ENCODE measurements at places on chromosomes 4 and X.

- DNase-seq = no peak
Measured at GRCh38 chr4:10459305-10459704, 2.1 kb upstream of the ZNF518B start.

DNA sequence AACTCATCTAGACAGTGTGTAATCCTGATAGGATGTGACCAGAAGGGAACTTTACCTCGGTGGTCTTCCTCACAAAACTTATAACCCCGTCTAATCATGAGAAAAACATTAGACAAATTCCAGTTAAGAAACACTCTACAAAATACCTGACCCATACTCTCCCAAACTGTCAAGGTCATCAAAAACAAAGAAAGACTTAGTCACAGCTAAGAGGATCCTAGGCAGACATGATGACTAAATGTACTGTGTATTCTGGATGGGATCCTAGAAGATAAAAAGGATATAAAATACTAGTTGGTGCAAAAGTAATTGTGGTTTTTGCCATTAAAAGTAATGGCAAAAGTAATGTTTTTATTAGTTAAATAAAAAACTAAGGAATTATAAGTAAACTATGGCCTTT, 81.6 kb downstream of the DTHD1 start:
- DNase-seq = no peak

DNA sequence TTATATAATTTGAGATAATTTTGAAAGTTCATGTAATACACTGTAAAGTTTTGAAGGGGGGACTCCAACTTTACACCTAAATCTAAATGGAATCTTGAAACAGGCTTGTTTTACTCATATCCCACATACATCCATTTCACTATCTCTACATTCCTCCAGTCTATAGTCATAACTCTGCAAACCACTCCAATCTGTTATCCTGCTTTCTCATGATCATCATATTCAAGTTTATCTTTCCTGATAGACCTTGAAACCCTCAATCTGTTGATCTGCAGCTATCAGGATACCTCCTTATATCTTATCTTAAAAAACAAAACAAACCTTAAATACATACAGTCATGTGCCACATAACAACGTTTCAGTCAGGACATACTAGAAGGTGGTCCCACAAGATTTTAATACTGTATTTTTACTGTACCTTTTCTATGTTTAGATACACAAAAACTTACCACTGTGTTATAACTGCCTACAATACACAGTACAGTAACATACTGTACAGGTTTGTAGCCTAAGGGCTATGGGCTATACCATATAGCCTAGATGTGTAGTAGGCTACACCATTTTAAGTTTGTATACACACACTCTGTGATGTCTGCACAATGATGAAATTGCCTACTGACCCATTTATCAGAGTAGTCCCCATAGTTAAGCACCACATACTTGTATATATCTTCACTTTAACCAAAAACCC, 14.0 kb downstream of the CHIC2 start:
- no peak for DNase-seq

- no peak for DNase-seq
Measured at GRCh38 chr4:74642006-74642405, 152.3 kb downstream of the BTC start.

DNA sequence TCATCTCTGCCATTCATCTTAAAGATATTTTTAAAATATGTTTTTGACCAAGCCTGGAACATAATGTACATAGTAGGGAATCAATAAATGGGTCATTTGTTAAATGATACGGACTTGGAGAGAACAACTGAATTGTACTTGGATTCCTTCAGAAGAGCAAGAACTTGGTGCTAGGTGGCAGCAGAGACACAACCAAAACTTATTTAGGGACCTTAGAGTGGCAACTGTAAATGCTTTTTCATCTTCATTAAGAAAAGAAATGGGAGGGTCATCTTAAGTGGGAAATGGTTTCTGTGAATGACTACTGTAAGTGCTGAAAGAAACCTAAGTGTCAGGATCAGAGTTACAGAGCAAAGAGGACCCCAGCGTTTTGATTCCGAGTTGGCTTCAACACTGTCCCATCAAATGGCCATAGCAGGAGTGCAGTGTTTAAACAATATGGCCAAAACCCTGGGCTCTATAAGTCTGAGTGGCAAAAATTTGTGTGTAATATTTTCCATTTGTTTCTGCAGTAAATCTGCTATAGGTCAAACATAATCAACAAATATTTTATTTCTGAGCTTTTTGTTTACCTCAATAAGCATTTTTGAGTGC, 213.6 kb downstream of the PALLD start:
- DNase-seq = peak; percentile 22

DNA sequence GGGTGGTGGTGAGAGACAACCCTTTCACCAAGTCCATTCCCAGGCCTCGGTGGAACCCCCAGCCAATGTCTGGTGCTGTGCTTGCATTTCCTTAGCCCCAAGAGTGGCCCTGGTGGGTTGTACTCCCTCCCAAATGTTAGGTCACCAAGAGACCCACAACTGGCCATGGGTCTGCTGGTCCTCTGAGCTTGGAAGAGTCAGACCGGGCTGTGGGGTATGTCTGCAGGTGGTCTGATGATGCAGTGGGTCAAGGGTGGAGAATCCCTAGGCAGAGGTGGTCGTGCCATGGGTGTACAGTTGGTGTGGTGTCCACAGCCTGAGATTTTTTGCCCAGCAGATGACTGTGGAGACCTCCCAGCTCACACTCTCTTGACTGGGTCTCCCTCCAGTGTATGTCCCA, 535.7 kb upstream of the CNKSR2 start:
- no peak for DNase-seq

- peak; percentile 79 for DNase-seq
Measured at GRCh38 chrX:12978205-12979025, 3.5 kb downstream of the TMSB4X start.

DNA sequence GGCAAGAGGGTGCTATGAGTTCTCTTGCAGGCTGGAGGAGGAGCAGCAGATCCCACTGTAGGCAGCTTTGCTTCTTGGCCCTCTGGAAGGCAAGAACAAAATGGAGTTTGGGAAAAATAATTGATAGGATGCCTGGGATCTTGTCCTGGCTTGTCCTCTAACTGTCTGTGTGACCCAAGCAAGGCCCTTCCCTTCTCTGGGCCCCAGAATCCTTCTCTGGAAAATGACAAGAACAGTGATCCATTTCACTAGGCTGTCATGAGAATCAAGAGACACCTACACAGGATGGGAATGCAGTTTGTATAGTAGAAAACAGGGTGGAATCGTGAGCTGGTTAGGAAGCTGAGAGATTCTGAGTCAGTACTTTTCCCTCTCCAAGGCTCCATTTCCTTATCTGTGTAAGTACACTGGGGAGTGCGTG, 133.3 kb downstream of the PJA1 start:
- no peak for DNase-seq

GRCh38 chr4:71524756-71525155, 185.9 kb downstream of the SLC4A4 start:
- no peak for DNase-seq

DNA sequence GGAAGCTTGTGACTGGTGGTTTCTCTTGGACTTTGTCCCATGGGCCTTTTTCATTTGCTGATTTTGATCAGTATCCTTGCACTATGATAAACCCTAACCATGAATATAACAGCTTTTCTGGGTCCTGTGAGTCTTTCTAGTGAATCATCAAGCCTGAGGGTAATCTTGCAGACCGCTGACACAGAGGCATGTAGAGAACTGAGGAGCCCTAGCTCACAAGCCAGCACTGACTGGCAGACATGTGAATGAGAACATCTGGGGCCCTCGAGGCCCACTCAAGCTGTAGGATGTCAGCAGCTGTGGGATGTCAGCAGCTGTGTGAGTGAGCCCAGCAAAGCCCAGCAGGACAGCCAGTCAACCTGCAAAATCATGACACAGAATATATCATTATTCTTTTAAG, 36.7 kb downstream of the HMGB3 start:
- DNase-seq = no peak
